ENCODE measurements at places on chromosomes 13 and 19. TPM values are rescaled to one million over a fixed set of nuclear protein-coding genes. Genes with fewer than 3 reads are reported as not detected.

- peaks cover 24% of the 10 kb centered on the region for H3K4me1 ChIP-seq
- peak overlapping the region; percentile 78 for H3K4me3 ChIP-seq
- no peaks in the 10 kb centered on the region for H3K36me3 ChIP-seq
- peak; percentile 29 for DNase-seq
- H3K27ac ChIP-seq: no peak overlapping the region
- H3K27me3 ChIP-seq: peaks cover 27% of the 10 kb centered on the region
Measured at GRCh38 chr19:35645680-35646511, 2.2 kb upstream of the COX6B1 start.

DNA sequence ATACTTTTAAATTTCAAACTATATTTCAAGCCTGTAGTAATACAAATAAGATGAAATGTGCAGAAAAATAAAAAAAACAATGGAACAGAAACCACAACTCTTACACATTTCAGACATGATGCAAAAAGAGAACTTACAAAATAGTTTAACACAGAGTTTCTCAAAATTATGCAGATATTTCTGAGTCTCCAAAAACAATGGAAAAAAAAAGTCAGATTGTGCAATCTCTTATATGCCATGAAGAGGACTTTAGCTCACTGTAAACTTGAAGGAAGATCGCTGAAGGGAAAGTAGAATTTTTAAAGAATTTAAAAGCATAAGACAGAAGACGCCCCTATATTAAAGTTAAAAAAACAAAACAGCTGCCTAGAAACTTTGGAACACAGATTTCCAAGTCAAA lies 20.4 kb downstream of the ZNF708 start:
- H3K27ac ChIP-seq: no peak overlapping the region
- no peak for DNase-seq
- no peak overlapping the region for H3K4me3 ChIP-seq
- H3K36me3 ChIP-seq: peaks cover 5% of the 10 kb centered on the region
- H3K27me3 ChIP-seq: no peaks in the 10 kb centered on the region

GRCh38 chr13:27120811-27121210 lies 50.8 kb downstream of the USP12 start:
- H3K27me3 ChIP-seq: no peaks in the 10 kb centered on the region
- peaks cover 23% of the 10 kb centered on the region for H3K36me3 ChIP-seq
- H3K27ac ChIP-seq: peak overlapping the region; percentile 14
- H3K4me3 ChIP-seq: peak overlapping the region; percentile 12
- no peak for DNase-seq

Gene KLF1
- total RNA-seq: 1.1 TPM

Gene PGLYRP2
- not detected for total RNA-seq

GRCh38 chr19:18230941-18231734 lies 4.9 kb upstream of the PDE4C start:
- H3K27ac ChIP-seq: peak overlapping the region; percentile 83
- H3K4me3 ChIP-seq: peak overlapping the region; percentile 72
- H3K36me3 ChIP-seq: no peaks in the 10 kb centered on the region
- H3K27me3 ChIP-seq: peaks cover 13% of the 10 kb centered on the region
- DNase-seq: peak; percentile 34

Gene SIGLEC8
- not detected for total RNA-seq

All from GM23338 (cell line).